ENCODE measurements at places on chromosomes 5 and 9.

- DNase-seq = no peak
Observed at GRCh38 chr5:178241231-178241663, 8.6 kb upstream of the PHYKPL start.

GRCh38 chr5:77852514-77853352, 76.6 kb upstream of the TBCA start:
- no peak for DNase-seq

DNA sequence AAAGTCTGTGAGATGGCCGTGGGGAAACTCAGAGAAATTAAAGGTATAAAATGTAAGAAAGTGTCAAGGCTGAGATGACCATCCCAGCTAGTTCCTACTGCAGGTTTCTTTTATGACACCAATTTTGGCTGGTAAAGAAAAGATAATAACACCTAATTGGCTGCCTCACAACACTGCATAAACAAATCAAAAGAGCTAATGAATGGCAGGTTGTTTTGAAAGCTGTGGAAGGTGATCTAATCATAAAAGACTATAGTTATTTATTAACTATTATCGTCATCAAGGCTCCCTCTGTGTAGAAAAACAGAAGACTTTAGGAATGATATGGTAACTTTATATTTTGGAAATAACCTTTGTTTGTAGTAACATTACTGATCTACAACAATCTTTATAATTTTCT, 3.5 kb upstream of the SPINK5 start:
- no peak for DNase-seq

- DNase-seq = no peak
Observed at GRCh38 chr9:95005278-95006143, 279.0 kb downstream of the AOPEP start.

DNA sequence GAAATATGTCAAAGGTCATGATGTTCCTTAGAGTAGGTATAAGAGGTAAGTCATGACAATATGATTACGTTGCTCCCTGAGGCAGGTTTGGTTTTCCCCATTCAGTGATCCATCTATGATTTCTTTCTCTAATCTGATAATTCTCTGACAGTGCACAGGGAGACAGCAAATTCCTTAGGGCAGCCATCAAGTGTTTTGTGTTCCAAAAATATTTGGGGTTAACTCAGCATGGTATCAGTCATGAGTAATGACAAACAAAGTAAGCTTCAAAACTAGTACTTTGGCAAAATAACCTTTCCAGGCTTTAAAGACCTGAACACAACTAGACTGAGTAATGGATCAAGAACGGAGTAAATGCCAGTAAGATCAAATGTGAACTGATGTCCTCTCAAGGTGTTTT, 55.3 kb upstream of the SPATA31E1 start:
- DNase-seq = no peak

- DNase-seq = peak; percentile 89
Observed at GRCh38 chr9:110256380-110257096, at the start of gene TXN. TXN (minus strand) TSS chr9:110256507; CDS start chr9:110256435, 72 bp downstream.

GRCh38 chr5:109029847-109030246, 282.1 kb downstream of the FER start:
- DNase-seq = no peak

DNA sequence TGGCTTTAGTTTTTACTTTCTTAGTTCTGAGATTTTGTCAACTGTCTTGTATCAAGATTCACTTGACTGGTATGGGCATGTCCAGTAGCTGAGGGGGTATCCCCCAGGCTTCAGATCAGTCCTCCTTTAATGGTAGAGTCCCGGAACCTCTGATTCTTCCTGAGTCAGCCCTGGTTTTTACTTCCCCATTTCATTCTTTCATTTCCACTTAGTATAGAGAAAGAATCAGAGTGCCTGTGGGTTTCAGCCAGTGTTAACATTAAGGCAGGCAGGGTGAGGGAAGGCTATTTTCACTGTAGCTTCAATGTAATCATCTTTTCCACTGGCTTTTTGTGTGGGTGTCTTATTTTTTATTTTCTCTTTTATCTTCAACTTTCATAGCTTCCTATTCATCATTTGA, 8.3 kb upstream of the COMMD10 start:
- DNase-seq = no peak

DNA sequence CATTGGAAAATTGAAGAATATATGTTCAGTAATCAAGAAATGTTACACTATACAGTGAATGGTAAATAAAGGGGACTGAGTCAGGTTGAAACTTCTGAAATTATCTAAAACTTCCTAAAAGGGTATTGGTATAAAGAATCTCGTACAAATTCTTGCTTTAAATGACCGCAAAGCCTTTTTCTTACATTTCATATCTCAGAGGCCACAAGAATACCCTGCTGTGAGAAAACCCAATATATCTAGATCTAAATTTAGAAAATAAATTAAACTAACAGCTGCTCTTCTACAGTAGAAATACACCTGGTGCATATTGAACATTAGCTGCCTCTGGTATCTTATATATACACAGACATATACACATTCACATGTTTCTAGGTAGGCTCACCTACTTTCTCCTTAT, 221.7 kb downstream of the PCSK5 start:
- no peak for DNase-seq

DNA sequence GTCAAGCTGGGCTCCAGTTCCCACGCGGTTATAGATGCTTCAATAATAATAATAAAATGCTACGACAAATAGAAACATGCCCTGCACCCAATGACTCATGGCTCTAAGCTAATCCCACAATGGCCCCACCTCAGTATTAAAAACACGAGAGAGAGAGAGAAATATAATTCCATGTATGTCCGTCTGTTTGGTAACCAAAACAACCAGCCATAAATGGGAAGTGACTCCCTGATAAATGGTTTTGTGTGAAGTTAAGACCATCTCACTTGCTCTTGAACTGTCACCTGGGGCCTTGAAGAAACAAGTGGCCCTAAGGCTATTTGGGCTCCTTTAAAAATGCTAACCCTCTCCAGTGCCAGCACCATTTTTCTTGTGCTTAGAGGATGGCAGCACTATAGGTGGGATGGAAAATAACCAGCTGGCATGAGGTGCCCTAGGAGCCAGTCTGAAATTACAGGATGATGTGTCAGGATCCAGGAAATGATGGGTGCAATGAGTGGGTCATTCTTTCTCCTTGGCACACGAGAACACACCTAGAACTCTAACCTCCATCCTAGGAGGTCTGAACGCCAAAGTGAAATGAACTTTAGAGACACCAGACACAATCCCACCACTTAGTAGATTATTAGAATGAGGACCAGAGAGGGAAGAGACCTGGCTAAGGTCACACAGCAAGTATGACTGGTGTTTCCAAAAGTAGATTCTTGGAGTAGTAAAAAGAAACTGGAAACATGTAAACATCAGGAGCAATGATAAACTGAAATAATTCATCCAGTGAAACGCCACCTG, 35.7 kb upstream of the ADRB2 start:
- no peak for DNase-seq

GRCh38 chr5:54807421-54807820, 178.0 kb downstream of the ESM1 start:
- DNase-seq = no peak

DNA sequence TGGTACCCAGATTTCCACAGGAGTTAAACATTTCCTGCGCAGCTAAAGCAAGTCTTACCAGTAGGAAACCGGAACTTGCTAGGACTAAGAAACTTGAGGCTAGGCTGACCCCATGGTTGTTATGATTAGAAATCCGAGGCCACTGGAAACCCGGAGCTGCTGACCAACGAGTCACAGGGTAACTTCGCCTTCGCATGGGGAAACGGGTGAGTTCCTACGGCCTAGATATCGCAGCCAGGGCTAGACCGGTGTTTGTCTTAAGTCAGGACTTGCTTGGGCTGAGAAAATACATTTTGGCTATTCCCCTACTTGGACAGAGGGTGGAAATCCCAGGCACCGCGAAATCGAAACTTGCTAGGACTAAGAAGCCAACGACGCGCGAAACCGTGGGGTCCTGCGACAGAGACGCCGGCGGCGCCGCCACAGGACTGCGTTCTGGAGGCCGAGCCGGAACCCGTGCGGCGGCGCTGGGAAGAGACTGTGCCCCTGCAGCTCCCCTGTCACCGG, 1.6 kb upstream of the ANXA2R start:
- DNase-seq = peak; percentile 48

DNA sequence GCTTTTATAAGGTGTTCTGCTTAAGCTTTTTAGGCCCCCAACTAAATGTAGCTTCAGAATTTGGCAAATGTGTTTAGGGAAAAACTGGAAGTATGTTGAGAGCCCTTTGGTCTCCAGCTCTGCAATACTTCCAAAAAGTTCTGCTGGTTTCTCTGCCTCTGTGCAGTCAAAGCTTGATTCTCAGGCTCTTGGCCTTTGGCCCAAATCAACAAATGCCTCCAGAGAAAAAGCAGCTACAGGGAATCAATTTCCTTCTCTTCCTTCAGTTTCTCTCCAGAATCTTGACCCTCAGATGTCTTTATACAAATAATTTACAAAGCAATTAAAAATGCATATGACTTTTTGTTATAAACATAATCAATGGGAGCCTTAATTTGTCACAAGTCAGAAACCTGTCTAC, 235.7 kb downstream of the COMMD10 start:
- no peak for DNase-seq

GRCh38 chr5:151251001-151251551, 1.9 kb upstream of the GM2A start:
- DNase-seq = no peak
